ENCODE measurements at places on chromosomes 16 and 17.

- no peak for DNase-seq
These were observed 725 bp upstream of the WNT9B start for GRCh38 chr17:46850688-46851028.

- no peak for DNase-seq
These were observed 12.8 kb upstream of the CNEP1R1 start for GRCh38 chr16:50012182-50012581.

DNA sequence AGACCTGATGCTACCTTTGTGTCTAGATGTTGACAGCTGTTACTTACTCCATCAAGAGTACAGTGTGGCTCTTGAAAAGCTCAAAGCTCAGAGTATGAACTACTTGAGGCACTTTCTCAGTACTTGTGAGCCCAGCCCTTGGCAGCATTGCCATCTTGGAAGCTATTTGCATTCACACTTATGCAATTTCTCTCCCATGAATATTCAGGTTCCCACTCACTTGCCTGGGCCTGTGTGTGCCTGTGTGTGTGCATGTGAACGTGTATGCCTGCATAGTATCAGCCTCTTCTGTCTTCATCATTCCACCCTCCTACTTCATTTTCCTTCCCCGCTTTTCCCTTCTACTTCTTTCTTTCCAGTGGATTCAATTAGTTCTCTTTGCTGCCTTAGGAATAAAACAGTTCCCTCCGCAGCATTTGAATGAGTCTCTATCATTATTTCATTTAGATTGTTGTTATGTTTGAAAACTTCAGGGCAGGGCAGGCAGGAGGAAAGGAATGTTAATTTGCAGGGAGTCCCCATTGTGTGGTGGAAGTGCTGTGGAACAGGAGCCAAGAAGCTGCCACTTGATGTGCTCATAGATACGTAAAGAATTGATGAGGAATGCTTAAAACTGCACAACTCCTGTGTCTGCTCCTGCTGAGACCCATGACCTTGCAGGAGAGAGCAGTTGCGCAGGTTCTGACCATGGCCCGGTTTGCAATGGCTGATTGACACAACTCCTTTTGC, 58.9 kb downstream of the HS3ST4 start:
- no peak for DNase-seq

DNA sequence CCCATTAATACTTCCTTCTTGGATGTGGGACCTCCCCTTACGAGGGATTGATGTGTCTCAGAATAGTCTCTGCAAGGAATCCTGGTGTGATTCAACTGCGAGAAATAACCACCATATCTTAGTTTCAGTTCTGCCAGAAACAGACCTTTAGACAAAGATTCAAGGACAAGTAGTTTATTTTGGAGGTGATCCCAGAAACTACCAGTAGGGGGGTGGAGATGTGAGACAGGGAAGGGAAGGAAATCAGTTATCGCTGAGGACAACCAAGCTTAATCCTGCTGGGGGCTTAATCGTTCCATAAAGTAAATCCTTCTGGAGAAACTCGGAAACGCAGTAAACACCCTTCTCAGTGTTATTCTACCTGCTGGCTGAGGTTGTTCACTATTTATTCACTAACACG, 5.0 kb upstream of the SDR42E1 start:
- no peak for DNase-seq

GRCh38 chr17:9324864-9325263, 250.8 kb downstream of the STX8 start:
- no peak for DNase-seq
